ENCODE measurements at places on chromosomes 7 and 10.

GRCh38 chr10:103819493-103819892 lies 35.9 kb downstream of the SH3PXD2A start:
- DNase-seq = no peak

GRCh38 chr10:113549856-113550255 lies 3.0 kb upstream of the HABP2 start:
- DNase-seq = no peak

DNA sequence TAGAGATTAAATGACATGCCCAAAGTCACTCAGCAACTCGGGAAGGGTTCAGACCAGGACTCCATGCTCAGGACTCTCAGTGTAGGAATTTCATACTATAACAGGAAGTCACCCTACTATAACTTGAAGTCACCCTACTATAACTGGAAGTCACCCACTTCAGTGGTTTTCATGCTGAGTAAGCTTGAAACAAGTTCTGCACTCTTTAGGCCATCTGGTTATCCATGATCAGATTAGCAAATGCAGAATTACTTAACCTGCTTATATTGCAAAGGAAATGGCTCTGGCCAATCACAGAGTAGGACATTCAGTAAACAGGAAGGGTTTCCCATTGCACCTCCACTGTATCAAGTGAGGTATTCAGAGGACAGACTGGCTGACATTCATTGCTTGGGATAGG lies 1240.4 kb downstream of the GATA3 start:
- no peak for DNase-seq

DNA sequence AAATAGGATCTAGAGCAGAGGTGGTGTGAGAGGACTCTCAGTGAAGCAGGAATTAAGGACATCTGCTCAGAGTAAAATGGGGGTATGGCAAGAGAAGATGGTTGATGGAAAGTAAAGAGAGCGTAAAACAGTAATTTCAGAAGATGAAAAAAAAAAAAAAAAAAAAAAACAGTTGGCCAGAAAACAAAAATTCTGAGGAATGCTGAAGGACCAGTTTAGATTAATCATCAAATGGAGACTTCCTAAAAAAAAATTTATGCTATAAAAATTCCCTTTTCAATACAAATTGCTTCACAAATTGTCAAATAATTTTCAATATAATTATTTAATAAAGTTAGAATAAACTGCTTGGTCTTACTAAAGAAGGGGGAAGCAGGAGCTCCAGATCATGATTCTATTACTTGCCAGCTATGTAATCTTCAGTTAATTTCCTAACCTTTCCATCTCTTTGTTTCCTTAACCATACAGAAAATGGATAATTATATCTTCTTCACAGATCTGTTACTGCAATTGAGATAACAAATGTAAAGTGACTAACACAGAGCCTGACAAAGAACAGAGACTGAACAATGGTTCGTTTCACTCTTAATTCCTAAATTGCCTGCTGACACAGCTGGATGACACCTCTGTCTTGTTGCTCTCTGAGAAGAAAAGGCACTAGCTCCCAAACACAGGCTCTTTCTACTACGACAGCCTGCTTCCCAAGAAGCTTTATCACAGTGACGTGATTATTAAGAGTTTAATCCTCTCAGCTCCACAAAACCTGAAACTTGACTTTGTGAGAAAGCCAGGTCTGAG lies 64.9 kb upstream of the GPR22 start:
- no peak for DNase-seq

- no peak for DNase-seq
These were observed 37.1 kb downstream of the WIPI2 start for GRCh38 chr7:5226921-5227785.

DNA sequence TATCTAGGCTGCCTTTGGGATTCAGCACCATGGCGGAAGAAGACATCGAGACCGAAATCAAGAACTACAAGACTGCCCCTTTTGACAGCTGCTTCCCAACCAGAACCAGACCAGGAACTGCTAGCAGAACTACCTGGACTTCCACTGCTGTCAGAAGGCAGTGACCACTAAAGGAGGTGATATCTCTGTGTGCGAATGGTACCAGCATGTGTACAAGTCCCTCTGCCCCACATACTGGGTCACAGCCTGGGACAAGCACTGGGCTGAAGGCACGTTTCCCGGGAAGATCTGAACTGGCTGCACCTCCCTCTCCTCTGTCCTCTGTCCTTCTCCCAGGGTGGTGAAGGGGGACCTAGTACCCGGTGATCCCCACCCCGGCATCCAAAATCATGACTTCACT lies 25.6 kb upstream of the PDIA4 start:
- no peak for DNase-seq

DNA sequence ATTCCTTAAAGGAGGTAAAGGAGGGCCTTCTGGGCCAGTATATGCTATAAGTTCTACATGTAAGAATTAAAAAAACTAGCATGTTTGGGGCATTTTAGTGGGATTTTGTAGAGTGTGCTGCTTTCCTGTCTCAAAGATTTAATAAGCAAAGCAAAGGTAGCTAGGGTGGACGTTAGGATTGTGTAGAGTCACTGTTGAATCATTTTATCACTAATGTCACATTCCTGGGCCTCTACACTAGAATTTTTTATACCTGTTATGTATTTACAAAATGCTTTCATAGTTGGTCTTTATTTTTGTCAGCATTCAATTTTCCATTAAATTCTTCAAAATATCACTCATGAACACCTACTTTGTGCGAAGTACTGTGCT lies 139.4 kb upstream of the PHYHIPL start:
- DNase-seq = no peak

- DNase-seq = no peak
These were observed 187.5 kb downstream of the CELF2 start for GRCh38 chr10:11205030-11205772.
